ENCODE measurements at places on chromosomes 6 and 20.

GRCh38 chr6:19472850-19473249 is 364.3 kb upstream of the ID4 start:
- DNase-seq = no peak

GRCh38 chr6:166354143-166354542 is 11.8 kb upstream of the SFT2D1 start:
- no peak for DNase-seq

DNA sequence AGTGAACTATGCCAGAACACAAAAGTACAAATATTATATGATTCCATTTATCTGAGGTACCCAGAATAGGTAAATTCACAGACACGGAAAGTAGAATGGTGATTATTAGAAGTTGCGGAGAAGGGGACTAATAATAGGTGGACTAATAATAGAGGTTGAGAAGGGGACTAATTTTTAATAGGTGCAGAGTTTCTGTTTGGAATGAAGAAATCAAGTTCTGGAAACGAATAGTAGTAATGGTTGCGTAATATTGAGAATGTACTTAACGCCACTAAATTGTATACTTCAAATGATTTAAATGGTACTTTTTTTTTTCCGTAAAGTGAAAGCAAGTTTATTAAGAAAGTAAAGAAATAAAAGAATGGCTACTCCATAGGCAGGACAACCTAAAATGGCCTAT is 33.2 kb downstream of the B4GALT5 start:
- DNase-seq = no peak

- no peak for DNase-seq
These were observed 1.8 kb downstream of the HSD17B8 start for GRCh38 chr6:33206027-33206863.

GRCh38 chr20:444862-445426 is 17.4 kb downstream of the TBC1D20 start:
- DNase-seq = no peak

GRCh38 chr20:41180599-41181333 is 43.4 kb downstream of the PLCG1 start:
- peak; percentile 18 for DNase-seq

GRCh38 chr6:14273191-14273590 is 155.6 kb downstream of the CD83 start:
- no peak for DNase-seq

DNA sequence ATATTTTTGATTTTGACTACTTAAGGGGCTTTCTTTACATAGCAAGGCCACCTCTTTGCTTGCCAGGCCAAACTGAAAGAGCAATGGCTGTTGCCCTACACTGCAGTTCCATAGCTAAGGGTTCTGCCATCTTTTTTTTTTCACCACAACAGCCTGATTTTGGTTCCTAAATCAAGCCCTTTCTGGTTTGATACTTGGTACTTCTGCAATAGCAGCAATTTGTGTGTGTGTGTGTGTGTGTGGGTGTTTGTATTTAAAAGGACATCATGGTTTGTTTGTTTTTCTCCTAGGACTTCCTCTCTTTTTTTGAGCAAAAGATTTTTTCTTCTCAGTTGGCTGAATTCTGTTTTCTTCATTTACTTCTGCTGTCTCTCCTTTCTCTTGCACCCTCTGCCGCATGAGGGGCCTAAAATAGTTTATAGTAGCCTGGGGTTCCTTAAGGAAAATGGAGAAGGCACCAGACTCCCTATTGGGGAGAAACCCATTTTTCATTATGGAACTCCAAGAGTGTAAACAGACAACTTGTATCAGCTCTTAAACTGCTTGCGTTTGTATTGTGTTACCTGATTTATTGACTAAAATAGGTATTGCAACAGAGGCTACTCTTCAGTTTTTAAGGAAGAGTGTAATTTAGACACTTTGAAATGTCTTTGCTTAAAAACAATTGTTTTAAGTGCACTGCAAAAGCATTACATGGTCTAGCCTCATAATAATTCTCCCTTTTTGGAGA is 12.2 kb upstream of the GCLC start:
- DNase-seq = no peak

DNA sequence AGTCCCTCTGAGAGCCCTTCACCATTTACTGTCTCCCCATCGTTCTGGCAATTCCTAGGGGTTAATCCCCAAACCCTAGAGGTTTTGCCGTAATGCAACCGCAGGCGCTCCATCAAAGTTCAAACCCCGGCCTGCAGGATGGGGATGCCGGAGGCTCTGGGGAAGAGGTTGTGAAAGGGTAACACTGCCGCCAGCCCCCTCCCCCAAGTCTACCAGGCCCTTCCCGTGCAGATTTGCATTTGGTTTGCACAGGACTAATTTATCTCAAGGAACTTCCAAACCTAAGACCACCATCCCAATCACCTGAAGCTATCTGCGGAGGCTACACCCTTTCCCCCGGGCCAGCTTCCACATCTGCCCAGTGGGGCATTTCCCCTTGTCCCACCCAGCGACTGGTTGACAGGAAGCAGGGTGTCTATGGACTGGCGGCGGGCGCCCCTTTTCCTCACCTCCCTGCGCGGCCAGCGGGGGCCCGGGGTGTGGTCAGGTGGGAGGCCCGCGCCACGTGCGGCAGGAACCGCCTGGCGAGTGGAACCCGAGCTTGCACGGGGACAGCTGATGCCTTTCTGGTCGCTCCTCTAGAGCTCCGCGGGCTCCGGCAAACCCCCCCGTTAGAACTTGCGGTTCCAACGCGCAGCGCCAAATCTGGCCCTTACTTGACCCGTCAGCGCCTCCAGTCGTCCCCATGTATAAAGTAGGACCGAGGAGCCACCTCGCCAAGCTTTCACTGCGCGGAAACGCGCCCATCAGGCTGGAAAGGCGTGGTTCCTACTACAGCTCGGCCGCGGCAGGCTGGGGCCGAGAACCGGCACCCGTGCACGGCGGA is 9.4 kb upstream of the SLC4A11 start:
- no peak for DNase-seq

DNA sequence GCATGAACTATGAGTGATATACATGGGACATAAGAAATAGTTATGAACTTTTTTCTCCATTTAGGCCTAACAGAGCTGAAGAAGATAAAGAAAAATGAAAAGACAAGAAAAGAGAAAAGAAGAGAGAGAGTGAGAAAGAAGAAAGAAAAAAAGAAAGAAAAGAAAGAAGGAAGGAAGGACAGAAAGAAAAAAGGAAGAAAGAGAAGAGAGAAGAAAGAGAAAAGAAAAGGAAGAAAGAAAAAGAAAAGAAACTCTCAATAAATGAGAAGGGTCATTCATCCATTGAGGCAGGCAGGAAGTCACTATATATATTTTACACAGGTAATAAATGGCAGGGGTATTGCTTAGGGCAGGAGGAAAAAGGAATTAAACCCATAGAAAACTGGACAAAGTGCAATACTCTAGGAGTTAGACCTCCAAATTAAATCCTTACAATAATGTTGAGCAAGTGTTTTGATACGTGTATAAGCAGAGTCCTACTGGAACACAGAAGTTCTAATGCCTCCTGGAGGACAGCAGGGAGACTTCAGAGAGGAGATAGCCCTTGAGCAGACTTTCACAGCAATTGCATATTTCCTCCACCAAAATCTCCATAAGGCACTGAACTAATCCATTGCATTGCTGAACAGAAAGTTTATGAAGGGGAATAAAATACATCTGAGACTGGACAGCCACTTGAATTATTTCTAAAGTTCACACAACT is 86.4 kb upstream of the TENT5A start:
- DNase-seq = no peak

GRCh38 chr6:111522393-111523020 is 39.5 kb upstream of the REV3L start:
- no peak for DNase-seq

- DNase-seq = peak; percentile 57
These were observed 29.8 kb downstream of the NEDD9 start for GRCh38 chr6:11202513-11203305.

- no peak for DNase-seq
These were observed 43.5 kb downstream of the NUP153 start for GRCh38 chr6:17663226-17663625.

- DNase-seq = no peak
These were observed 54.5 kb upstream of the CD2AP start for GRCh38 chr6:47423079-47423478.

DNA sequence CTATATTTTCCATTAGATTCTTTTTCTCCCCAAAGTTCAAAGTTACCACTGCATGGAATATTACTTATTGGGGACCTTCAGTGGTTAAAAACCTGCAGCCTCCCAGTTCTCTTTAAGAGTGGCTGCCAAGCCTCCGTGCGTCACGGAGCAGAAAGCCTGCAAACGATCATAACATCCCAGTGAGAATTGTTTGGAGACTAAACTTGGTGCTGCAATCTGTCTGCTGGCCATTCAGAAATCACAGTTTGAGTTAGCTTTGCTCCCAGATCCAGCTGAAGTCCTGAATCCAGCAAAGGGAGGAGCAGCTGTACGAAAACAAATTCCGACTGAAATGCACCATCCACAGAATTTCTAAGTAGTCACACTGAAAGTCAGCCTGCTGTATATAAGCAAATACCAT is 213.5 kb upstream of the PDE10A start:
- no peak for DNase-seq

DNA sequence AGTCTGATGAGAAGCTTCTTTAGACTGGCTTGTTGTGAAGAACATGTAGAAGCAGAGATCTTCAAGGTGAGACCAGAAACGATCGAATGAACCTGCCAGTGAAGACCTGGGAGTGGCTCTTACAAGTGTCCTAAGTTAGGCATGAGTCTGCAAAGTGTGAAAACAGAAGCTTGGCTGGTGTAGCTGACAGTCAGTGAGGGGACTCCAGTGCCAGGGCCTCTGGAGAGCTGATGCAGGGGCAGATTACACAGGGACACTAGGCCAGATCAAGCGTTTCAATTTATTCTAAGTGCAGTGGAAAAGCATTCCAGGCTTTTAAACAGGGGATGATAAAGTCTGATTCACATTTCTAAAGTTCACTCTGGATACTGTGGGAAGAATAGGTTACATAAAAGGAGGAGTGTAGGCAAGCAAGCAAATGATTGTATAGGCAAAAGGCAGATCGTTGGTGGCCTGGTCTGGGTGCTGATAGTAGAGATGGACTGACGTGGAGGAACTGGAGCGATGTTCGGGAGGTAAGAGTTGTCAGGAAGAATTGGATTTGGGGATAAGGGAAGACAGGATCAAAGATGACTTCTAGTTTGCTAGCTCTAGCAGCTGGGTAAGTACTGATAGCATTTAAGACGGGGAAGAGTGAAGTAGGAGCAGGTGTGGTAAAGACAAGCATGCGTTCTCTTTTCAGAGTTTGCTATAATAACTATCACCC is 133.5 kb downstream of the MAN1A1 start:
- no peak for DNase-seq

GRCh38 chr6:14226051-14226660 is 108.6 kb downstream of the CD83 start:
- no peak for DNase-seq

GRCh38 chr20:23409800-23410199 is 11.5 kb downstream of the NAPB start:
- no peak for DNase-seq

DNA sequence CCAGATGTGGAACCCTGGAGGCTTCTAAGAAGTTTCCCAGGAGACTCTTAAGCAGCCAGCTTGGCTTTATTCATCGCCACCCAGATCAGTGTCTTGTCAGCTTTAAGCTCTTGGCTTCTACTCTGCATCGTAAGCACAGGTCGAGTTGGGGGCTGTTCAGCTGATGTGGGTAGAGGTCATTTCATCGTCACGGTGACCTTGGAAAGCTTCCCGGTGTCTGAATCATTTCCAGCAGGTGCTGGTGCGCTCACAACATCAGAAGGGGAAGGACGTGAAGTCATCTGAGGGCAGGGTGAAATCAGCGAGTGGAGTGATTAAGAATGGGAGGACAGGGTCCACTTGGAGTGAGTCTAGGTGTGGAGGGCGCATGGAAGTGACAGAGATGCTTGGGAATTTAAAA is 112.6 kb downstream of the SASH1 start:
- no peak for DNase-seq

DNA sequence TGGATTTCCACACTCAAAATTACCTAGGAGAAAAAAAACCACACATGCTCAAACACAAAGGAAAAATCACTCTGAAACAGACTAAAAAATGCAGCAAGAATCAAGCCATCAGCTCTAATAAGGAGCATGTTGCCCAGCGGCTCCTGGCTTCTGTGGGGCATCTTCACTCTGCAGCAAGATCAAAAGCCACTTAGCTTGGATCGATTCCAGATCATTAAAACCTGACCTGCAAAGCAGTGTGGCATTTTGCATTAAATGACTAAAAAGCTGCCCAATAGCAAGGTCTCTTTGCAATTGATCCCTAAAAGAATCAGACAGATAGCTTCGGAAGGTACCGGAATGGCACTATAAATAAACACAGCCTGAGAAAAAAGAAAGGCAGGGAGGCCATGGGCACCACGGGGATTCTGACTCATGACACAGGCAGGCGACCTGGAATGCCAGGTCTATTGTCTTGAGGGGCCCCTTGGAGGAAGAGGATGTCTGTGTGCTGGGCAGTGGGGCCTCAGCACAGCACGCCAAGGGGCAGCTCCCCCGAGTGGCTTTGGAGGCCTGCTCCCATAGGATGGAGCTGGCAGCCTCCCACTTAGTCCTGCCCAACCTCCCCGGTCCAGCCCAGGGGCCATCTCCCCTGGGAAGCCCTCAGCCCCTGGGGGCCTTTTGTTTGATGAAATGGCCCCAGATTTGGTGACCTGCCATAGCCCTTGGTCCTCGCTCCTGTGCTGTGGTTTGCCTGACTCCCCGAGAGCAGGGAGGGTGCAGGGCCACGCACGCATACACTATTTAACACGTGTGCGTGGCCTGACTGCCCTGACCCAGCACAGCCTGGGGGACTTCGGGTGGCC is 7.6 kb downstream of the LEMD2 start:
- DNase-seq = no peak

DNA sequence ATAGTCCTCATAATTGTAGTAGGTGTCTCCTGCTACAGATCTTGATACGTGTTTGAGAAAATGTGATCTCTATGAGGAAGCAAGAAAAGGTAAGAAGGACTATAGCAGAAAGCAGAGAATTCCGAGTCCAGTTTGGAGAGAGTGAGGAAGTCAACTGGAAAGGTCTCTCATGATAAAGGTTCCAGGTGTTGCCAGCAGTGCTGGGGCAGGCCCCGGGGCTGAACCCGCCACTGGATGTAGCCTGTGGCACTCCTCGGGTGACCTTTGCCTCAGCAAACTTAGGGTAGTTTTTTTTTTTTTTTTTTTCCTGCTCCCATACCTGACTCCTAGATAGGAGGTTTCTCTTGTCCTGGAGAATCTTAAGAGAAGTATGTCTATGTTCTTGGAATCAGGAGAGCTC is 62.8 kb downstream of the FAM120B start:
- no peak for DNase-seq

DNA sequence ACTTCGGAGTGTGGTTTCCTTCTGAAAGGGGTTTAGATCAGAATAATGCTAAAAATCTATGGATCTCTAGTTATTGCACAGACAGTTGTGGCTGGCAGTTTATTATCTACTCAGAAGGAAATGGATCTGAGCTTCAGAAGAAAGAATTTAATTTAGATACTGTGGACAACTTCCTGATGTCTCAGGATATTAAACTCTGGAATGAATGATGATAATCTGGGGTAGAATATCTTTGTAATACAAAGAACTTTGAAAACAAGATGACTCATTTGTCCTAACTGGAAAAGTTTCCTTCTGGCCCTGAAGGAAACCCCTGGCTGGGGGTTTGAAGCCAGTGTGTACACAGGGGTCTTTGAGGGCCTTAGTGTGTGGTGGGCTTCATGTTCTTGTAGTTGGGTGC is 78.0 kb downstream of the EDN3 start:
- no peak for DNase-seq
